Activated naive CD4-positive, alpha-beta T cell treated with anti-CD3 and anti-CD28 coated beads for 36 hours (primary cell): ENCODE measurements at places on chromosomes 6 and 20. TPM values are rescaled to one million over a fixed set of nuclear protein-coding genes. Genes with fewer than 3 reads are reported as not detected.

SNX21 gene
- 0.72 TPM for total RNA-seq

ADGB gene
- total RNA-seq: not detected

CNBD2 gene
- total RNA-seq: 5.3 TPM

RARS2 gene
- 15.9 TPM for total RNA-seq

DUSP22 gene
- total RNA-seq: 46.9 TPM

GABRR1 gene
- total RNA-seq: not detected

GOPC gene
- total RNA-seq: 7.2 TPM

CDSN gene
- total RNA-seq: not detected

GSTA1 gene
- total RNA-seq: not detected

PXMP4 gene
- 9.5 TPM for total RNA-seq

KHDC1L gene
- not detected for total RNA-seq

ZFP64 gene
- 12.2 TPM for total RNA-seq

SLC22A3 gene
- total RNA-seq: not detected

ANKRD6 gene
- total RNA-seq: 1.5 TPM

HLA-G gene
- total RNA-seq: not detected

CALHM5 gene
- total RNA-seq: not detected

CRIP3 gene
- total RNA-seq: 2.9 TPM

PM20D2 gene
- 12.7 TPM for total RNA-seq

PLEKHG1 gene
- 11.1 TPM for total RNA-seq

OXT gene
- total RNA-seq: not detected

SEL1L2 gene
- not detected for total RNA-seq

DYNLT2 gene
- 2.9 TPM for total RNA-seq

OR12D1 gene
- total RNA-seq: not detected

PROKR2 gene
- total RNA-seq: not detected

MYLIP gene
- 7.3 TPM for total RNA-seq

GABRR2 gene
- total RNA-seq: not detected

APCDD1L gene
- not detected for total RNA-seq

ADGRG6 gene
- total RNA-seq: 0.69 TPM

ENPP4 gene
- 8.0 TPM for total RNA-seq

EYA2 gene
- not detected for total RNA-seq

NRSN1 gene
- not detected for total RNA-seq
